ENCODE measurements at places on chromosomes 4 and X. TPM values are rescaled to one million over a fixed set of nuclear protein-coding genes. Genes with fewer than 3 reads are reported as not detected.

Gene RAI2
- total RNA-seq: 0.25 TPM

Gene TAF7L
- total RNA-seq: 1.1 TPM

Gene PNMA5
- total RNA-seq: not detected

Gene NDUFB11
- total RNA-seq: 65.2 TPM

Measured in endothelial cell of umbilical vein (primary cell).